ENCODE measurements at places on chromosomes 7 and 10.

DNA sequence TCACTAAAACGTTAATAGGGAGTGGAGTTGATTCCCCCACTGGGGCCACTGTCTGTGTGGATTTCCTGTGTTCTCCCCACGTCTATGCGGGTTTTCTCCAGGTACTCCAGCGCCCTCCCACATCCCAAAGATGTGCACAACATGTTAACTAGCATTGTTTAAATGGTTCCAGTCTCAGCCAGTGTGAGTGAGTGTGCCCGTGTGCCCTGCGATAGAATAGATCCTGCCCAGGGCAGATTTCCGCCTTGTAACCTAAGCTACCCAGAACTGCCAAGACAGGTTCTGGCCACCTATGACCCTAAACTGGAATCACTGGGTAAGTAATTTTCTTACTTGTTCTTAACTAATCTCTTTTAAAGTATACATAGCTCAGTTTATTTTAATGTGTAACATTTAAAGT is 58.5 kb downstream of the CCDC6 start:
- no peak for DNase-seq

GRCh38 chr10:65491799-65492198 is 1434.0 kb upstream of the LRRTM3 start:
- DNase-seq: no peak

- DNase-seq: no peak
Observed at GRCh38 chr7:27771111-27771510, 31.1 kb downstream of the TAX1BP1 start.

- DNase-seq: no peak
Observed at GRCh38 chr7:24227603-24228359, 56.2 kb upstream of the NPY start.

DNA sequence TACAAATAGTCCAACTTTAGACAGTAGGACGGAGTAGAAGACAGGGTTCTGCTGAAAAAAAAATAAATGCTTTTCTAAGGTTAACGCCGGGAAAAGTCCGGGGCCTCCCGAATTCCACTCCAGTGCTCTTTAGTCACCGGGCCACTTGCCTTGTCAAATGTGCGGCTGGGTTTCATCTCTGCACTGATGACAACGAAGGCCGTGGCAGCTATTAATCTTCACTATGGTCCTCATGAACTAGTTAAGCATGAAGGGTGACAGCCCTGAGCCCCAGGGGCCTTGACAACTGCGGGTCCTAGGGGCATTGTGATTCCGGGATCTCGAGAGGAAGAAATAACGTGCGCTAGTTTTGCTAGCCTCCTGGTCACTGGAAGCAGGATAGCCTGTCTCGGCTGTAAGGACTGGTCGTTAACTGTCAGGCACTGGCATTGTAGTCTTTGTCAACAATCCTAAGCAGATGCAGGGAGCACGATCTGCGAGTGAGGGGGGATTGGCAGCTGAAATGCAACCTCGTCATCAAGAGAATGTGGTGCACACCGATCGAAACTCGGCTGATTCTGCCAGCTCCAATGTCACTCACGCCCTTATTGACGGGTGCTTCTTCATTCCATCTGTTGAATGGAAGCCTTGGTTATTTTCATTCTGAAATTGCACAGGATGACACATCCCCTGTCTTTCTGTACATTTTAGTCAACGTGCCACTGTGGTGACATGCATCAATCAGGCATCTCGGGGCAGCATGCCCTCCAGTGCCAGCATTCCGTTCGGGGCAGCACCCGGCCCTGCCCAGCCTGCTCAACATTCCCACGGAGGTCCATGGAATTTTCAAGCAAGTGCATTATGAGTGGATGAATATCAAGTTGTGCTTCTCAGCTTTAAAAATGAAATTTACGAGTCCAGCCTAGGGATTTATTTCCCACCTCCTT is 51.6 kb upstream of the MGMT start:
- no peak for DNase-seq

DNA sequence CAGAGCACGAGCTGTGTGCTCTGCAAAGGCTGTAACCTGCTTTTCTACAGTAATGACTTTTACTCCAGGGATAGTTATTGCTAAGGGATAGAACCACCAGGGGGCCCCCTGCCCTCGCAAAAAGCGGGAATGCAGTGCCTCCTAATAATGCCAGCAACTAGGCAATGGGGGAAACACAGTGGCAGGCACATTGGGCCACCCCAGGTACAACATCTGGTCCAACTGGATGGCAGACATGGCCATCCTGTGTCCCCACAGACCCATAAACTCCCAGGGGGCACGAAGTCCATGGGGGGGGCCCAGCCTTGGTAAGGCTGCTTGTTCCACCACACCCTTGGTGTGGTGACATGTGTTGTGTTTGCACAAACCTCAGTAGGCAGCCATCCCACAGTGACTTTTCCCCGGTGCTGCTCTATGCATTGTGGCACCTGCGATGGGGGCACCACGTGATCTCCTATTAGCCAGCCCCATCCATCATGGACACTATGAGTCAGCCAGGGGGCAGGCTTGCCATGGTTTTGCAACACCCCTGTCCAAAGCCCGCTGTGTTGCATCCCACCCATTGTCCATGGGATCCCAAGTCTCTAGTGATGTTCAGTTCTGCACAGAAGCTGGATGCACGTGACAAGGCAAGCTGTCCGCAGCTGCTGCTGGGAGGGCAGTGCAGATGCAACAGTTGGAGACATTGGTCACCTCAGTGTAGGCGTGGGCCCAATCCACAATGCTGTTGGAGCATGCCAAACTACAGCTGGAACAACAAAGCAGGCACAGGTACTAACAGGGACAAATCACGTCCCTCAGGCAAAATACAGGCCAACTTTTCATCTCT is 84.0 kb downstream of the ANLN start:
- DNase-seq: no peak

GRCh38 chr7:43211693-43212092 is 99.2 kb downstream of the HECW1 start:
- no peak for DNase-seq

- DNase-seq: no peak
Observed at GRCh38 chr10:79981450-79982361, 32.8 kb upstream of the SFTPD start.

- no peak for DNase-seq
Observed at GRCh38 chr10:73922007-73922863, 11.3 kb downstream of the PLAU start.

DNA sequence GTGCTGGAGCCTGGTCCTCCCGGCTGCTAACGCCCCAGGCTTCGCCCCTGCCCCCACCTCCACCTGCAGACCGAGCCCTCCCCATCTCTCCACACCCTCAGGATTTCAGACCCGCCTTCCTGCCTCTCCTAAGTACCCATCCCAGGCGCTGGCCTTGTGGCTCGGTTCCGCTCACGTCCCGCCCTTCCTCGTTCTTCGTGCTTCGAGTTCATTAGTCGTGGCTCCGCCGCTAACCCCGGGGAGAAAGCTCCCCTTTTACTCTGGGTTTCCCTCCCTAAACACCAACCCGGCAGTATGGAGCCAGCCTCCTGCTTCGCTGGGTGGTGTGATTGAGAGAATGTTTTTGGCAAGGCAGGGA is 11.2 kb downstream of the EMX2 start:
- DNase-seq: no peak

DNA sequence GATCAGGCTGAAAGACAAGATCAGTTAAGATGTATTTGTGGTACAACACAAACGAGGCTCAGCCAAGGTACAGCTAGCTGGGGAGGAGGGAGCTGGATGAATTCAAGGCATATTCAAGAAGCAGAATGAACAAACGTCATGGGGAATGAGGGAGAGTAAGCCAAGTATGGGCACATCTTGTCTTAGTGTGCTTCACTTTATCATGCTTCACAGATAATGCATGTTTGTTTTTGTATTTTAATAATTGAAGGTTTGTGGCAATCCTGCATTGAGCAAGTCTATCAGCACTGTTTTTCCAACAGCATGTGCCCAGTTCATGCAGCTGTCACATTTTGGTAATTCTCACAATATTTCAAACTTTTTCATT is 135.4 kb downstream of the HIBADH start:
- DNase-seq: no peak

DNA sequence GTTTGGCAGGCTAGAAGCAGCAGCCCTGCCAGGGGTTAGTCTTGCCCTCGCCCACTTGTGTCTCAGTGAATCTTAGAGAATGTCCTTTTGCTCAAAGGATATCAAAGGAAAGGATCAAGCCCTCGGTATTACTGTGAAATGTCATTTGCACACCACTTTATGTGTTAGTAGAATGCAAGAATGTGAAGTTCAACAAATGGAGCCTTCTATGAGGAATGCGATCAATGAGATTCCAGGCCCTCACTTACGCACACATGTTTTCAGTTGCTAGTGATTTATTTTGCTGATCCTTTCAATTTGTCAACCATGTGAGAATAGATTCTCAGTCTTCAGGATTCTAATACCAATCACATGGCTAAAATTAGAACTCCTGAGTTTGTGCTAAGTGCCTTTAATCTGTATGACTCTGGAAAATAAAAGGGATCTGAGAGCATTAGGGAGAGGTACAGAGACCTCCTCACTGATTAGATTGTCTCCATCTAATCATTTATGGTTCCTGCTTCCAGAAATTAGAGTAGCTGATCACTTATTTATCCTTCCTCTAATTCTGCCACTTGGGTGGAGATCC is 123.0 kb upstream of the SP4 start:
- no peak for DNase-seq

GRCh38 chr10:64726466-64726865 is 1205.3 kb downstream of the REEP3 start:
- no peak for DNase-seq

GRCh38 chr10:103663236-103663635 is 169.7 kb downstream of the NEURL1 start:
- no peak for DNase-seq

DNA sequence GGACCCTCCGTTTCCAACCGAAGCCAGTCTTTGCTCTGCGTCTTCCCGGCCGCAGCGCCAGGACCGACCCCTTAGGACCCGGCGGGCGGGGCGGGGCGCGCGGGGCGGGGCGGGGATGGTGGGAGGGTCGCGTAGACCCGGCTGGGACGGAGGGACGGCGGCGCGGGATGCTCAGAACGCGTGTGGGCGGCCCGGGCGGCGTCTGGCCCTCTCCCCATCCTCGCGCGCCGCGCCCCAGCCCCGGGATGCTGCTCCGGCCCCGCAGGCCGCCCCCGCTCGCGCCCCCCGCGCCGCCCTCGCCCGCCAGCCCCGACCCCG is at the start of gene UTF1:
UTF1 (plus strand) TSS at position 174 of the 318 bp plus-strand sequence; CDS start at position 246, 72 bp downstream.
- no peak for DNase-seq

DNA sequence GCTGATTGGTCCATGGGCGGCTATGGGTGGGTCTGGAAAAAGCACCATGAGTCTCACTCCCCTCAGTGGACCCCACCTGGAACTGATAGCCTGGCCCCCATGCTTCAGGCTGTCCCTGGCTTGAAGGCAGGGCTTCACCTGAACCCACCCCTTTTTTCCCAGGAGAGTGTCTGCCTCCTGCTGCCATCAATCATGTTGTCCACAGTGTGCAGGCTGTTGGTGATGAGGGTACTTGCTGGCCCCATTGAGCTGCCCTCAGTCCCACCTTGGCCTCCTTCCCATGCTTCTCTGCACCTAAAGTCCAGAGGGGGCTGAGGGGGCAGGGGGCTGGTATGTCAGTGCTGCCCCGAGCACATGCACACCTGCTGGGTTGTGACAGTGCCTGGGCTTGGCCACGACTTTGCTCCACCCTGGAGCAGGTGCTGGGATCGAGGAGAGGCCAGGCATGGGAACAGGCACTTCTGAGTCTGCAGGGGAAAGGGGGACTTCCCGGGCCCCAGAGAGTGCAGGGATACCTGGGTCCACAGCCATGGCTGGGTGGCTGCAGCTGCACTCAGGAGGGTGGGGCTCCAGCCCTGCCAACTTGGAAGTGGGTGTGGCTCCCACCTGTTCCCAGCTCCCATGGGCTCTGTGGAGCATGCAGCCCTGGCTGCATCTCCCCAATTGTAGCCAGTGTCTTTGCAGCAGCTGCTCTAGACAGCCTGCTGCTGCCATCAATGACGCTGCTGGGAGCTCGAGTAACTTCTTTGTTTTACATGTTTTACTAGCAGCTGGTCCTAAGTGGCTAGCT is 56.9 kb downstream of the ADK start:
- no peak for DNase-seq

GRCh38 chr7:85230623-85231022 is 43.8 kb upstream of the SEMA3D start:
- no peak for DNase-seq

- no peak for DNase-seq
Observed at GRCh38 chr7:27173511-27173955, 587 bp downstream of the HOXA10 start.

DNA sequence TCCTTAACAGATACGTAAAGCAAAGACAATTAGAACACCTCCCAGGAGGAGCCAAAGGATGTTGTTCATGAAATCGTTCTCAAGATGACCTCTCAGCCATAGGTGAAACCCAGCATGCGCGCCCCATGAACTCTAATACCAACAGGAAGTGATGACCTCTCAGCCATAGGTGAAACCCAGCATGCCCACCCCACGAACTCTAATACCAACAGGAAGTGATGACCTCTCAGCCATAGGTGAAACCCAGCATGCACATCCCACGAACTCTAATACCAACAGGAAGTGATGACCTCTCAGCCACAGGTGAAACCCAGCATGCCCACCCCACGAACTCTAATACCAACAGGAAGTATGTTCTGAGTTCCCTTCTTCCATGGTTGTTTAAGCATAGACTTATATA is 205.2 kb upstream of the ADARB2 start:
- no peak for DNase-seq

GRCh38 chr10:86371116-86371515 is 4.5 kb upstream of the GRID1 start:
- no peak for DNase-seq

- DNase-seq: no peak
Observed at GRCh38 chr7:130379019-130379418, 1.3 kb upstream of the CPA1 start.

DNA sequence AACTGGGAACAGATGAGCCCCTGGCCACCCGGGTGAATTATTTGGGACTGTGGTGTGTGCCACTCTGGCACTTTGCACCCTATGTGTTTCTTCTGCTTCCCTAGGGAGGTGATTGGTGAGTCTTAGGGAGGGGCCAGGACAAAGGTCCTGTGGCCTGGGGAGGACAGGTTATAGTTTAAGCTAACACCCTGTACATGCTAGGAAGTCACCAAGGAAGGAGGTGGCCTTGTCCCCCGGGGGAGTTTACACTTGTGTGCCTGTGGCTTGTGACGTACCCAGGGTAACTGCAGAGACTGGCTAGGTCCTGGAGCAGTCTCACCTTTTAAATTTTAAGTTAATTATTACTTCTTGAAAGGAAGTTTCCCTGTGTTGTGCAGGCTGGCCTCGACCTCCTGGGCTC is 196.2 kb downstream of the BAMBI start:
- DNase-seq: no peak

GRCh38 chr7:114081606-114082425 is 163.0 kb upstream of the PPP1R3A start:
- no peak for DNase-seq

DNA sequence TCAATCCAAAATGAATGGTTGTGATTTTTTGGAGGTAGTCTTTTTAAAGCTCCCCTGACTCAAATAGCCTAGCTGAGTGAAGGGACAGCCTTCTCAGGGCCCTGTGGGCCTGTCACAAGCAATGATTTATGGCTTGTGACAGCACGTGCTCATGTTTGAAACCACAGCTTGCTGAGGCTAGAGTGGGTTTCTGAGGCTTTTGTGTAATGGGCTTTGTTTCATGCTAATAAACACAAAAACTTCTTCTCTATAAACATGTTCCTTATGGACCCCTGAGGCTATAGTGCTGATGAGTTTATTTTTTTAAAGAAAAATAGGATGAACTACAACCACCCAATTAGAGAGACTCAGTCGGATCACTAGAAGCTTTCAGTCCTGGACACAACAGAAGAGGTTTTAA is 36.1 kb upstream of the BET1 start:
- DNase-seq: no peak

All from T-helper 9 cell (primary cell).